ENCODE measurements at places on chromosomes 16 and 17. TPM values are rescaled to one million over a fixed set of nuclear protein-coding genes. Genes with fewer than 3 reads are reported as not detected.

The SMIM36 gene
- total RNA-seq = not detected

The RMI2 gene
- 1.7 TPM for total RNA-seq

The RGS11 gene
- 3.3 TPM for total RNA-seq

The SPATA22 gene
- not detected for total RNA-seq

The RHBDL3 gene
- total RNA-seq = 0.29 TPM

The KRT32 gene
- total RNA-seq = not detected

DNA sequence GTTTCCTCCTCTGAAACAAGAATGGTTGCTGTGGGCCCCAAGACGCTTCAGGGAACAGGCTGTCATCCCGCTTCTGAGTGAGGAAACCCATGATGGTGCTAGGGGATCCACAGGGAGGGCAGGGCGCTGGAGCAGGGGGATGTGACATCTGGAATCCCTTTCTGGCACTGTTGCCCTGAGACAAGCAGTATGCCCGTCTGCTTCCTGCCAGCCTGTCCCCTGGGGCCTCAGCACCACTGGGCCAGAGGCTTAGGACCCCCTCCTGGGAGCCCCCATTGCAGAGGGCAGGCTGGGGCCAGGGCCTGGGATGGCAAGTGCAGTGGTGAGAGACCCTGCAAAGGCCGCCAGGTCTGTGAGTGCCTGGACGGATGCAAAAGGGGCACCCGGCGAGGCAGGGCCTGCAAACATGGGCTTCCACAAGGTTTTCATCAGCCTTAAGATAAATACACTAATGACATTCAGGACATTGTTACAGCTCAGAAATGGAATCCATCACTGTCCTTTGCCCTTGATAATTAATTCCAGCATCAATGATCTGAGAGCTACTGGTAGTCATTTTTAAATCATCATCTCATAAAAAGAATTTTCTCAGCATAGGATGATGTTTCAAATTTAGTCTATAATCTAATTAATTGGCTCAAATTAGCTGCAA is 51.6 kb downstream of the PRMT7 start:
- H3K4me3 ChIP-seq = no peak overlapping the region
- H3K4me1 ChIP-seq = no peaks in the 10 kb centered on the region
- no peak for DNase-seq
- no peak overlapping the region for H3K27ac ChIP-seq
- H3K27me3 ChIP-seq = no peaks in the 10 kb centered on the region
- peaks cover 5% of the 10 kb centered on the region for H3K36me3 ChIP-seq

- DNase-seq = peak; percentile 37
- peak overlapping the region; percentile 97 for H3K27ac ChIP-seq
- H3K4me1 ChIP-seq = peaks cover 2% of the 10 kb centered on the region
- no peaks in the 10 kb centered on the region for H3K36me3 ChIP-seq
- H3K4me3 ChIP-seq = no peak overlapping the region
- no peaks in the 10 kb centered on the region for H3K27me3 ChIP-seq
These were observed 13.7 kb upstream of the NAGLU start for GRCh38 chr17:42522263-42522790.

The MAP2K6 gene
- 3.4 TPM for total RNA-seq

DNA sequence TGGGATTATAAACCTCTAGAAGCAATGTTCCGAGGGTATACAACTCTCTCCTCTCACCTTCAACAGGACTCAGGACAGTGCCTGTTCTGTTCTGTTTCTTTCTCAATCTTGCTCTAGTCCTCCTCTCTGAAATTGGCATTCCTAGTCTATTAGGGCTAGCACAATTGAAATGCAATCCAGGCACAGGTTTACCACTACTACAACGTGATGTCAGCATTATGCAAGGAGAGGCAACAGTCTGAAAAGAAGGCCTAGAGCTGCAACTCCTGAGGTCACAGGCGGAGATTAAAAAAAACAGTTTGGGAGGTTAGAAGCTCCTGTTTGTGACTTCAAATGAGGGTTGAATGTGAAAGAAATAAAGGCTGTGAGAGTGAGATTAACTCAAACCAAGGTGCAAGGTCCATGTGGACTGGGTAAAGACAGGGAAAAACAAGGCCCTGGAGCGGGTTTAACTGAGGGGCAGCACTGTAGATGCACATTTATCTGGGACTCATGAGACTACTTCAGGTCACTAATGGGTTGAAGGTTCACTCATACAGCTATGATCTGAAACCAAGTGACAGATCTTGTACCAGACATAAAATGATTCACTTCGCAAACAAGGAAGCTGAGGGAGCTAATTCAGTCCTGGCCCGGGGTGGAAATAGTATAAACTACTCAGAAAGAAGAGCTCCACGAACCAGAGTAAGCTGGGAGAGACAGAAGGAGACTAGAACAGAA is 16.8 kb downstream of the AMFR start:
- H3K36me3 ChIP-seq = peaks cover 7% of the 10 kb centered on the region
- no peak for DNase-seq
- H3K27ac ChIP-seq = no peak overlapping the region
- no peak overlapping the region for H3K4me3 ChIP-seq

The CNGB1 gene
- not detected for total RNA-seq

The CRHR1 gene
- total RNA-seq = not detected

The NLK gene
- total RNA-seq = 14.7 TPM

- no peaks in the 10 kb centered on the region for H3K36me3 ChIP-seq
- H3K27ac ChIP-seq = no peak overlapping the region
- DNase-seq = no peak
- H3K4me3 ChIP-seq = no peak overlapping the region
- H3K27me3 ChIP-seq = no peaks in the 10 kb centered on the region
These were observed 197.8 kb upstream of the PIRT start for GRCh38 chr17:11035681-11036080.

- DNase-seq = no peak
- no peak overlapping the region for H3K4me3 ChIP-seq
- no peak overlapping the region for H3K27ac ChIP-seq
- H3K27me3 ChIP-seq = no peaks in the 10 kb centered on the region
- no peaks in the 10 kb centered on the region for H3K4me1 ChIP-seq
These were observed 97.0 kb upstream of the TOB1 start for GRCh38 chr17:50963139-50963538.

- DNase-seq = no peak
- no peaks in the 10 kb centered on the region for H3K36me3 ChIP-seq
These were observed 16.1 kb upstream of the RPTOR start for GRCh38 chr17:80528536-80528935.

The EPX gene
- not detected for total RNA-seq

The CD300A gene
- total RNA-seq = 10.4 TPM

The CCL11 gene
- total RNA-seq = not detected

- no peak overlapping the region for H3K27ac ChIP-seq
- no peaks in the 10 kb centered on the region for H3K4me1 ChIP-seq
- no peaks in the 10 kb centered on the region for H3K36me3 ChIP-seq
- peak; percentile 50 for DNase-seq
These were observed 89.7 kb downstream of the NPIPB11 start for GRCh38 chr16:29316761-29317183.

The KCNJ18 gene
- total RNA-seq = not detected

- H3K27ac ChIP-seq = no peak overlapping the region
- H3K27me3 ChIP-seq = no peaks in the 10 kb centered on the region
- no peak for DNase-seq
- no peaks in the 10 kb centered on the region for H3K4me1 ChIP-seq
- no peaks in the 10 kb centered on the region for H3K36me3 ChIP-seq
These were observed 2.3 kb downstream of the IL17C start for GRCh38 chr16:88640498-88641247.

The SERPINF2 gene
- 14.9 TPM for total RNA-seq

GRCh38 chr16:73846356-73846755 is 450.3 kb upstream of the PSMD7 start:
- no peak overlapping the region for H3K4me3 ChIP-seq
- no peak for DNase-seq
- H3K27ac ChIP-seq = no peak overlapping the region

- no peak for DNase-seq
- no peaks in the 10 kb centered on the region for H3K36me3 ChIP-seq
- no peak overlapping the region for H3K27ac ChIP-seq
- no peak overlapping the region for H3K4me3 ChIP-seq
- no peaks in the 10 kb centered on the region for H3K4me1 ChIP-seq
These were observed 14.2 kb downstream of the HSD11B2 start for GRCh38 chr16:67445126-67445426.

- no peak for DNase-seq
- no peaks in the 10 kb centered on the region for H3K4me1 ChIP-seq
- H3K36me3 ChIP-seq = no peaks in the 10 kb centered on the region
- H3K4me3 ChIP-seq = no peak overlapping the region
- H3K27ac ChIP-seq = no peak overlapping the region
These were observed 1.8 kb upstream of the NSMCE1 start for GRCh38 chr16:27270349-27270748.
